Right atrium auricular region (tissue), 2 donors: ENCODE measurements at places on chromosomes 1 and 21.

GRCh38 chr21:45011911-45012661 is 62.3 kb upstream of the ADARB1 start:
- H3K27ac ChIP-seq, result no peak overlapping the region
- H3K4me1 ChIP-seq, result no peaks in the 10 kb centered on the region
- no peak for DNase-seq

- no peak overlapping the region for H3K4me3 ChIP-seq
- H3K27me3 ChIP-seq, result no peaks in the 10 kb centered on the region
- H3K4me1 ChIP-seq, result peaks cover 84% of the 10 kb centered on the region
- peak overlapping the region; percentile 96 for H3K27ac ChIP-seq
Measured at GRCh38 chr1:154418062-154418921, 13.1 kb downstream of the IL6R start.

DNA sequence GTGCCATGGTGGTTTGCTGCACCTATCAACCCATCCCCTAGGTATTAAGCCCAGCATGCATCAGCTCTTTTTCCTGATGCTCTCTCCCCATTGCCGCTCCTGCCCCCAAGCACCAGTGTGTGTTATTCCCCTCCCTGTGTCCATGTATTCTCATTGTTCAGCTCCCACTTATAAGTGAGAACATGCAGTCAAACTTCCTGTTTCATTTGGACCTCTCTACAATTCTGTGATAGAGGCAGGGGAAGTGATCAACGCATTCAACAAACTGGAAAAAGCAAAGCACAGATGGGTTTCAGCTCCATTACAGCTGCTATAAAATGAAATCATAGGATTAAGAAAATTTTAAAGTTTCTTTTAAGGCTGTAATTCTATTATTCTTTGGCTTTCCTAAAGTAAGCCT is 23.3 kb upstream of the CD55 start:
- H3K27me3 ChIP-seq, result no peaks in the 10 kb centered on the region
- no peaks in the 10 kb centered on the region for H3K36me3 ChIP-seq
- no peak overlapping the region for H3K4me3 ChIP-seq
- no peak overlapping the region for H3K27ac ChIP-seq
- H3K4me1 ChIP-seq, result peaks cover 12% of the 10 kb centered on the region
- DNase-seq, result no peak

DNA sequence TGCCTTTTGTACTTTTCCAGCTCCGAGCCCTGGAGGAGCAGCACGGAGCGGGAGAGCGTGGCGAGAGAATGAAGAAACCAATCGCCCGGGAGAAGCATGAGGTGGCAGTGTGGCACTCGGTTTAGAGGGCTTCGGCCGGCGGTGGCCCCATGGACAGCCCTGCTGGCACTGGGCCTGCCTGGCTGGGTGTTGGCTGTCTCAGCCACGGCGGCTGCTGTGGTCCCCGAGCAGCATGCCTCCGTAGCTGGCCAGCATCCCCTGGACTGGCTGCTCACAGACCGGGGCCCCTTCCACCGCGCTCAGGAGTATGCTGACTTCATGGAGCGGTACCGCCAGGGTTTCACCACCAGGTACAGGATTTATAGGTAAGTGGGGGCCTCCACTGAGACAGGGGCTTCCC is 59.0 kb downstream of the BRINP2 start:
- H3K36me3 ChIP-seq, result no peaks in the 10 kb centered on the region
- no peak overlapping the region for H3K27ac ChIP-seq
- H3K4me3 ChIP-seq, result no peak overlapping the region
- no peaks in the 10 kb centered on the region for H3K27me3 ChIP-seq
- H3K4me1 ChIP-seq, result no peaks in the 10 kb centered on the region

GRCh38 chr1:22107126-22107525 is 35.8 kb downstream of the WNT4 start:
- H3K27me3 ChIP-seq, result no peaks in the 10 kb centered on the region
- peaks cover 21% of the 10 kb centered on the region for H3K4me1 ChIP-seq
- H3K36me3 ChIP-seq, result peaks cover 4% of the 10 kb centered on the region
- H3K27ac ChIP-seq, result no peak overlapping the region
- DNase-seq, result no peak
- H3K4me3 ChIP-seq, result no peak overlapping the region
